HTR-8/SVneo (cell line): ENCODE measurements at places on chromosomes 11 and 22.

DNA sequence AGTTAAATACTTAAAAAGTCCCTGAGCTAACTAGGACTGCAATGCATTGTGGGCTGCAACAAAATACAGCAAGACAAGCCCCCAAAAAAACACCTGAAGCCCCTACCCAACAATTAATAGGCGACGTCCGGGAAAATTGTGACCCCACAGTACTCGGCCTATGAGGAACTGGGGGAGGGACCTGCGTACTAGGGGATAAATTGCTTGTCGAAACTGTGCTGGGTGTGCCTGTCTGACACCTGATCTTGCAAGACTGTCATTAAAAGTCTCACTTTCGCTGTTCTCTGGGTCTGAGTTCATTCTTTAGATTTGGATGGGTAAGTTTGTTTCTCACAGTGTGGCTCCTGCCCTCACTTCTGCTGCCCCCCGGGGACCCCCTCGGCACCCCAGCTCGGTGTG, 15.2 kb downstream of the TANGO2 start:
- no peak for DNase-seq

DNA sequence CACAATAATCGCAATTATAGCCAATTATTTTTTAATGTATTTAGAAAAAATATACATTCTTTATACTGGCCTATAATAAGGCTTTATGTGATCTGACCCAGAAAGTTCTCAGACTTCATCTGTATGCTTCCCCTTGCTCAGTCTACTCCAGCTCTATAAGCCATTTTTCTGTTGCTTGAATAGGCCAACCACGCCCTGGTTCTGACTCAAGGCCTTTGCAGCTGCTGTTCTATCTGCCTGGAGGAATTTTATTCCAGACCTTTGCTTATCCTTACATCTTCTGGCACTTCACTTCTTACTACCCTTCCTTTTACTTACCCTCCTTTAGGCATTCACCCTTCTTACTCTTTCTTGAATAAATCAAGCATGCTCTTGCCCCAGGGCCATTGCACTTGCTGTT, 54.9 kb upstream of the PDE3B start:
- DNase-seq: no peak

- no peak for DNase-seq
Observed at GRCh38 chr11:5486003-5486402, 2.5 kb upstream of the OR52D1 start.

GRCh38 chr11:37861671-37862070, 1263.6 kb upstream of the RAG2 start:
- DNase-seq: no peak

DNA sequence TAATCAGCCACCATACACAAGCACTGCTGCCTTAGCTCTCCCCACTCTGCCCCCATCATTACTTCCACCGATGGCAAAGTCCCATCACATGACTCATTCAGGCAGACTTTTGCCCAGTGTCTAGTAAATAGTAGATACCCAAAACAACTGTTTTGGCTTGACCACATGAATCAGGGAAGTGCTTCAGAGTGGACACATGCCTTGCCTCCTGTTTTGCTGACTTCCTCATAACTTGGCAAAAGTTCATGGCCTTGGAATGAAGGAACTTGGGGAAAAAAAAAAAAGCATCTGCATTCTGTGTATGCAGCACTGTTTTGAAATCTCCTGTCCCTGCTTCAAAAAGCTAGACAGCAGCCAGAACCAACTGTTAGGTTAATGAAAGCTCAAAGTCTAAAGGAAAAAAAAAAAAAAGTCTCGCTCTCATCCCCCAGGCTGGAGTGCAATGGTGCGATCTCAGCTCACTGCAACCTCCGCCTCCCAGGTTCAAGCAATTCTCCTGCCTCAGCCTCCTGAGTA, 335.3 kb downstream of the FAM181B start:
- no peak for DNase-seq

- no peak for DNase-seq
Observed at GRCh38 chr11:65502555-65503367, 3.9 kb downstream of the MALAT1 start.

DNA sequence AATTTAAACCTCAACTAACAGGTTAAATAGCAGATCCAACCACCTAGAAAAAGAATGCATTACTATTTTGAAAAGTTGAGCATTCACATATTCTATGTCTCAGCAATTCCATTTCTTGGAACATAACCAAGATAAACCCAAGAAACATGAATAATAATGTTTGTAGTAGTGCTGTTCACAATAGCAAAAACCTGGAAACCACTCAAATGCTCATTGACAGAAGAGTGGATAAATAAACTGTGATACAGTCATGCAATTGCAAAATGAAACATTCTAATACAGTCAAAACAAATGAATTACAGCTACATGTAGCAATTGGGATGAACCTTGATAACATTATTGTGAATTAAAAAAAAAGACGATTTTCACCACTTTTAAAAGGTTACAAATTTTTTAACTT, 162.8 kb upstream of the TMEM45B start:
- DNase-seq: no peak

DNA sequence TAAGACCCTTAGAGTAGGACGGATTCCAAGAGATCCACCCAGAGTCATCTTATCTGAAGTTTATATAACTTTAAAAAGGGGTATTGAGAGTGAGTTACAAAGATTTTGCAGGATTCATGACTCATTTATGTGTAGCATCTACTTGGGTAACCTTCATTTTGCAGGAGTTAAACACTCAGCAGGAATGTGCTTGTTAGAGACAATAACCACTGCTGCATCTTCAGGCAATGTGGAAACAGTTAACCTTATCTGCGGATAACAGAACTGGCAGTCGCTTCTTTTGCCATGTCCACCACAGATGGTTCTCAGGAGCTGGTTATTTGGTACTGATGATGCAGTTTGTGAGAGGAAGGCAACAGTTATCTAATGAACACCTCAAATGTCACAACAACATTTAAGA, 417.9 kb upstream of the DDI1 start:
- DNase-seq: no peak

DNA sequence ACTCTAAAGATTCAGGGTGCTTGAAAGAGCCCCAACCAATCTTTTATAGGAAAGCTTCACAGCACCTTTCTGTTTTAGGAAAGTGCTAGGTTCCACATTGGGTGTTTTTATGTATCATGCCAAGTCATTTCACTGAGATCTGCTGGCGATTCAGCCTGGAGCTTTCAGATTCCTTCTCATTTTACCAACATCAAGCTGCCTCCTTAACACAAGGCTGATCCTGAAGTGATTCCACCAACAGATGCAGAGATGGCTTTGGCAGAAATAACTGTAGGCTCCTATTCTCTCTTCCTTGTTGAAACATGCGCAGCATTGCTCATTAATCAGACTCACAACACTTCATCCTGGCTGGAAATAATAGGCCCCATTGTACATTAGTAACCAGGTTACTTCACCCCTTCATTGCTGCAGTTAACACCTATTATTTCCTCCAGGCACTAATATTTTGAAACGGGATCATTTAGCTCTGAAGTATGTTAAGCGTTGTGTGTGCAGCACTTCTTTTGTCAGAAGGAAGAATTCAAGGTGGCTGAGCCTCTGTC, 89.0 kb downstream of the OPCML start:
- no peak for DNase-seq

- no peak for DNase-seq
Observed at GRCh38 chr11:61071208-61071681, 31.0 kb upstream of the CD5 start.

DNA sequence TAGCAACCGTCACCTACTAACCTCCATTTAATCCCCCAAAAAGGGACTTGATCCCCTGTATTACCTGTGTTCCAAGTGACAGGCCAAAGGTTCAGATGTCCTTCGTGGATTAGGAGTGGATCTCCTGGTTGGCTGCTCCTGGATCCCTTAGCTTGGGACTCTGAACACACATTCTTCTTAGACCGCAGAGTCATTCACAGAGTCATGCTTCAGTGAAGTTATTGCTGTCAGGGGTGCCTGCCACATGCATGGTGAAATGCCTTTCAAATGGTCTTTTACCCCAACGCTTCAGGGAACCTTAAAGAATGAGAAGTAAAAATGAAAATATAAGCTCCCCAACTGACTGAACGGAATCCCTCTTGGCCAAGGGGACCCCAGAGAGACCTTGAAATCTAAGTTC, 49.1 kb downstream of the ADAMTS8 start:
- DNase-seq: no peak

GRCh38 chr22:22014285-22014659, 31.7 kb upstream of the TOP3B start:
- no peak for DNase-seq

- DNase-seq: no peak
Observed at GRCh38 chr11:13047884-13048283, 38.8 kb downstream of the RASSF10 start.

DNA sequence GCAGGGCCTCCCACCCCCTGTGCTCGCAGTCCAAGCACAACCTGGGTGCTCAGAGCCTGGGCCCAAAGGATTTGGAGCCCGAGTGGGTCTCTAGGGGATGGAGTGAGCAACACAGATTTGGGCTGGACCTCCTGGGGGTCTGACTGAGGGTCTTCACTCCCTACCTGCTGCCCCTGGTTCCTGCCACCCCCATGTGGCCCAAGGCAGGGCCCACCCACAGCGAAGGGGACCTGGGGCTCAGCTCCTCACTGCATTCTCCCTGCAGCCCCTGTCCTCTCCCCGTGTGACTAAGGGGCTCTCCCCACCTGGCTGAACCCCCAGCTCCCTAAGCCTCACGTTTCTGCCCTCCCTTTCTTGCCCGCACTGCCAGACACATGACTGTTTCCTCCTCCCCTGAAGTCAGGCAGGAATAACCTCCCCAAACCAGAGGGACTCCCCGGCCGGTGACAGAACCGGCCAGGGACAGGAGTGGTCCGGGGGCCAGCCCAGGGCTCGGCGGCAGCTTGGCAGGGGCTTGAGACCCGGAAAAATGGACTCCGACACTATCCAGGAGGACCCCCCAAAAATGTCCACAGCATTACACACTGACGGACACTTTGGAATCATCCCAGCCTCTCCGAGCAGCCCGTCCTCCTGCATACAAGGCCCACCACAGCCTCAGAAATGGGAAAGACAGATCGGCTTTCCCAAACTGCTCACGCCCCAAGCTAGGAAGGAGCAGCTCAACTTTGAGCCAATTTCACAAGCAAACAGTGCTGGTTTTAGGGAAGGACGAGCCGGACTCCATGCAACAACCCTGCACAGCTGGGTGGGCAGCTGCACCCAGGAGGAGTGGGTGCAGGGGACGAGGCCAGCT, 57.8 kb downstream of the BRD1 start:
- DNase-seq: no peak

GRCh38 chr22:32926600-32926999, 125.1 kb downstream of the TIMP3 start:
- DNase-seq: peak; percentile 13

DNA sequence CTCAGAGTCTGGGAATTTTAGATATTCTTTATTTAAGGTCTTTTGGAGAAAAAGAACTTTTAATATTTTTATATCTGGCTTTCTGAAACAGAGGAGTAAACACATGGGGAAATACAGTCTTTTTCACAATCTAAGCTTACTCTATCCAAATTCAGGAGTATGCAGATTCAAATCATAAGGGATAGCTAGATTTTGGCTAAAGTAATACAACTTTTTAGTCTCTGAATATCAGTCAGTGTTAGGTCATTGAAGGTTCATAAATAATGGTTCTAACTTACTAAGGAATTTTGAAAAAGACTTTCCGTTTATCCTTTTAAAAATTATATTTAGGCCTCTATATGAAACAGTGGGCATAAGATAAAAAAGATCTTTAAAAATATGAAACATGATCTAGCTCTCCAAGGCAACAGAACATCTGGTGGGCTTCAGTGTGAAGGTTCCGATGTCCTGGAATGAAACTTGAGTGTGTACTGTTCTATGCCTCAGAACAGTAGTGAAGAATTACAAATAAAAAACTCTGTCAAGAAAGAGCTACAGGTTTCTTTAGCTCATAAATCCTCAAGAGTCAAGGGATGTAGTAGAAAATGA, 165.2 kb upstream of the PDGFD start:
- no peak for DNase-seq

DNA sequence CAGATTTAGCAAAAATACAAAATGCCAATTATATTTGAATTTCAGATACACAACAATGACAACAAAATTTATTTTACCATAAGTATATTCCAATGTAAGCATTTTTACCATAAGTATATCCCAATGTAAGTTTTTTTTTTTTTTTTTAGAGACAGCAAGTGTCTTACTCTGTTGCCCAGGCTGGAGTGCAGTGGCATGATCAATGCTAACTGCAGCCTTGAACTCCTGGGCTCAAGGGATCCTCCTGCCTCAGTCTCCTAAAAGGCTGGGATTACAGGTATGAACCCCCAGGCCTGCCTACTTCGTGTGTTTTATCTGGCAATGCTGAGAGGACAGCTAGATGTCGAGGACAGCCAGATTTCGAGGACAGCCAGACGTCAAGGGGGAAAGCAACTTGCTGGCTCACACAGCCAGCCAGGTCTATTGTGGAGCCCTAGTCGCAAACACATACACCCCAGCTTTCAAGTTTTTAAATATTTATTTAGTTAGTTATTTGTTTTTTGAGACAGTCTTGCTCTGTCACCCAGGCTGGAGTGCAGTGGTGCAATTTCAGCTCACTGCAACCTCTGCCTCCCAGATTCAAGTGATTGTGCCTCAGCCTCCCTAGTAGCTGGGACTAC, 1.1 kb upstream of the SERPING1 start:
- no peak for DNase-seq

- DNase-seq: no peak
Observed at GRCh38 chr11:16604794-16605388, 133.6 kb upstream of the C11orf58 start.

DNA sequence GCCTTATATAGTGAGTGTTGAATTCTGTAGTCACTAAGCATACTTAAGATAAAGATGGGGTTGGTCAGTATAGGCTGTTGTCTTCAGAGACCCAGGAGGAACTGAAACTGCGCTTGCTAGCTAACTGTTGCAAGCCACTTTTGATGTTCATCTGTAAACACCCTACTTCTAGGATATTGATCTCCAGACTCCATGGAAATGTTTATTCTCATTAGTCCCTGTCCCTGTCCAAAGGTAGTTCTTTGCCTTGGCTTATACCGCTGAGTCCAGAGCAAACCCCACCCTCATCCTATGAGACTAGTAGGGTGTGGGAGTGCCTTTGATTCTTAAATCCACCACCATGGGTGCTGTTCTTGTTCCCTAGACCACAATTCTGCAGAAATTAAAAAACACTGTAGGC, 36.4 kb downstream of the DEPDC5 start:
- no peak for DNase-seq

- no peak for DNase-seq
Observed at GRCh38 chr11:48148749-48149148, 67.9 kb upstream of the OR4B1 start.

GRCh38 chr11:36383195-36383594, 87.1 kb downstream of the PRR5L start:
- no peak for DNase-seq

- DNase-seq: no peak
Observed at GRCh38 chr11:42947405-42947804, 364.4 kb upstream of the API5 start.

DNA sequence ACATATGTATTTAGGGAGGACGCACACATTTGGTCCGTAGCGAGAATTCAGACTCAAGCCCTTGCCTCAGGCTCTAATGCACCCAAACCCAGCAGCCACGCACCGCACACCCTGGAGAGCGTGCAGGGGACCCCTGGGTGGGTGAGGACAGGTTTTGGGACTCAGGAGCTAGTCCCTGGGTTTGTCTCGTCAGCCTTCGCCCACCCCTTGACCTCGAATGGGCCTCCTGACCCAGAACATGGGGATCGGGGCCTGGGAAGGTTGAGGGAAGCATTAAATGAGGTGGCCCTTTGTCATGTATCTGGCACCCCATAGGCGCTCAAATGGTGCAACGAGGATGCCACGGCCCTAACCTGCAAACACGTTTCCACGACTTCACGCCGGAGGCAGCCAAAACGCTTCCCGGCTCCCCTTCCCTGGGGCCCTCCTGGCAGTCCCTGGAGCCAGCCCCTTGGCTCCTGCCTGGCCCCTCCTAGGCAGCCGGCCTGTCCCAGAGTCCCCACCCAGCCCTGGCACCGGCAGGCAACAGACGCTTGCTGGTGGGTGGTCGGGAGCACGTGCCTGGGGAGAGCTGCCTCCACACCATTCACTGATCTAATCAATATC, 5.5 kb upstream of the LINC01488 start:
- DNase-seq: no peak
